ENCODE measurements at places on chromosomes 13 and 19.
A peak's percentile ranks its signal among the peaks of the same experiment; 100 is the strongest.

DNA sequence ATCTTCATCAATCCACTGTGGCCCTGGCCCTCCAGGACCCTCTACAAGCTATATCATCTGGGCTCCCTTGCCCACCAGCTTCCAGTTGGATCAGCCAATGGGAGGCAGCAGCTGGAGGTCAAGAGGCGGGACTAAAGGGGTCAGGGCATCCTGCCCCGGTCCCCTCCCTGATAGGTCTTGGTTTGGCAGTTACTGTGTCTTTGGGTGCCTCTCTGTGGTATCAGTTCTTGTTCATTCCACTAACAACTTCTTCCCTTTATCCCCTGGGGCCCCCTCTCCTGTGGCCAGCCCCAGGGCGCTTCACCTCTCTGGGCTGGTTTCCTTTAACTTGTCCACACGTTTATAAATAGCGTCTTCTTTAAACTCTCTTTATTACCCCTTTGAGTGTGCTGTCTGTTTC lies 83.6 kb downstream of the DCT start:
- no peak overlapping the region for H3K27ac ChIP-seq
- no peak for DNase-seq
- H3K4me1 ChIP-seq = no peaks in the 10 kb centered on the region
- H3K27me3 ChIP-seq = no peaks in the 10 kb centered on the region
- H3K36me3 ChIP-seq = no peaks in the 10 kb centered on the region

GRCh38 chr13:80841414-80841813 lies 500.5 kb upstream of the SPRY2 start:
- DNase-seq = no peak
- no peaks in the 10 kb centered on the region for H3K27me3 ChIP-seq
- H3K4me1 ChIP-seq = no peaks in the 10 kb centered on the region
- H3K4me3 ChIP-seq = no peak overlapping the region

- H3K36me3 ChIP-seq = no peaks in the 10 kb centered on the region
- peaks cover 13% of the 10 kb centered on the region for H3K4me1 ChIP-seq
- no peaks in the 10 kb centered on the region for H3K27me3 ChIP-seq
- DNase-seq = peak; percentile 87
- H3K4me3 ChIP-seq = no peak overlapping the region
- H3K27ac ChIP-seq = peak overlapping the region; percentile 83
Measured at GRCh38 chr13:110109910-110110309, 197.0 kb downstream of the COL4A1 start.

- H3K4me3 ChIP-seq = no peak overlapping the region
- no peak overlapping the region for H3K27ac ChIP-seq
Measured at GRCh38 chr13:97695684-97696083, 257.8 kb upstream of the IPO5 start.

- H3K27ac ChIP-seq = no peak within 1 kb of the TSS
- no peaks in the 10 kb centered on the region for H3K4me1 ChIP-seq
- no peak within 1 kb of the TSS for H3K4me3 ChIP-seq
Measured at GRCh38 chr19:56201973-56202372, at the start of gene ZSCAN5C. Gene ZSCAN5C (plus strand): TSS chr19:56202273. CDS start chr19:56205914, 3,641 bp downstream.

DNA sequence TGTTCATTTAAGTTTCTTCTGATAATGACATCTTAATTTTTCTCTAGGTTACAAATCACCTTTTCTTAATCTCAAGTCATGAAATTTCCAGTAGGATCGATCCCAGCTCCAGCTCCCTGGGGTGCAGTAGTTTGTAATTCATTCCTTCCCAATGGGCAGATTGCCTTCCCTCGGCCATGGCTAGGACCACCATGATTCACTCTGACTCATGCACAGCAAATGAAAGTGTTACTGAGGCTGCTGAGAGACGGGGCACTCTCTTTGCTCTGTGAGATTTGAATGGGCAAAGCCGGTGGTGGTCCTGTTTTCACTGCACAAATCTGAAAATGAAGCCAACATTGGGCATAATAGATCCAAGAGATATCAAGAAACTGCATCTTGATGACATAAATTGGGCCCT lies 202.8 kb upstream of the IRS2 start:
- no peaks in the 10 kb centered on the region for H3K27me3 ChIP-seq
- H3K27ac ChIP-seq = no peak overlapping the region
- no peak overlapping the region for H3K4me3 ChIP-seq
- no peaks in the 10 kb centered on the region for H3K36me3 ChIP-seq

DNA sequence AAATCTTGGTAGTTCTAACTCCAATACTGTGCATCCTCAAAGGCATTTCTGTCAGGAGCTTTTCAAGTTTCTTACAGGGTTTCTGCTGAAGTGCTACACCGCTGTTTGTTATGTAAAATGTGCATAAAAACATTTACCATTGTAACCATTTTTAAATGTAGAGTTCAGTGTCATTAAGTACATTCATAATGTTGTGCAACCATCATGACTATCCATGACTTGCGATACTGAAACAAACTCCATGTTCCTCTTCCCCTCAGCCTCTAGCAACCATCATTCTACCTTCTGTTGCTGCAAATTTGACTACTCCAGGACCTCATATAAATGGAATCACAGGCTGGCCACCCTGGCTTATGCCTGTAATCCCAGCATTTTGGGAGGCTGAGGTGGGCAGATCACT lies 14.4 kb upstream of the SLC25A42 start:
- no peaks in the 10 kb centered on the region for H3K27me3 ChIP-seq
- no peak overlapping the region for H3K27ac ChIP-seq
- H3K36me3 ChIP-seq = no peaks in the 10 kb centered on the region
- no peak for DNase-seq

DNA sequence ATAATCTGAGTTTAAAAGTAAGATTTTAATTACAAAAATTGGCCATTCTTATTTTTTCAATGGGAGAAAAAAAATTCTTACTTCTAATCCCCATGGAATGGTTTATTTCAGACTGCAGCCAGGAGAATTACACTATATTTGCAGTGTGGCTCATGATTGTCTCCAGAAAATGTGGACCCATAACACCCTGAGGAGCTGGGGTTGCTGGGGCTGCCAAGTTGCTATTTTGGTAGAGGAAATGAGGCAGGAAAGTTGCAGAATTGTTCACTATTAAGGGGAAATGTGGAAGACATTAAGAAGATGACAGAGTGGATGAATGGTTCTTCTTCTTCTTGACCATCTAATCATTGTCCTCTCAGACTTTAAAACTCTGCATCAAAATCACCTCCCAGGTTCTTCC lies 4.6 kb upstream of the SCEL start:
- H3K27ac ChIP-seq = no peak overlapping the region
- no peaks in the 10 kb centered on the region for H3K4me1 ChIP-seq
- H3K4me3 ChIP-seq = no peak overlapping the region
- no peaks in the 10 kb centered on the region for H3K36me3 ChIP-seq

GRCh38 chr19:12232961-12233360 lies 61.7 kb downstream of the ZNF44 start:
- no peak for DNase-seq
- H3K27me3 ChIP-seq = no peaks in the 10 kb centered on the region
- no peak overlapping the region for H3K4me3 ChIP-seq
- H3K27ac ChIP-seq = no peak overlapping the region

DNA sequence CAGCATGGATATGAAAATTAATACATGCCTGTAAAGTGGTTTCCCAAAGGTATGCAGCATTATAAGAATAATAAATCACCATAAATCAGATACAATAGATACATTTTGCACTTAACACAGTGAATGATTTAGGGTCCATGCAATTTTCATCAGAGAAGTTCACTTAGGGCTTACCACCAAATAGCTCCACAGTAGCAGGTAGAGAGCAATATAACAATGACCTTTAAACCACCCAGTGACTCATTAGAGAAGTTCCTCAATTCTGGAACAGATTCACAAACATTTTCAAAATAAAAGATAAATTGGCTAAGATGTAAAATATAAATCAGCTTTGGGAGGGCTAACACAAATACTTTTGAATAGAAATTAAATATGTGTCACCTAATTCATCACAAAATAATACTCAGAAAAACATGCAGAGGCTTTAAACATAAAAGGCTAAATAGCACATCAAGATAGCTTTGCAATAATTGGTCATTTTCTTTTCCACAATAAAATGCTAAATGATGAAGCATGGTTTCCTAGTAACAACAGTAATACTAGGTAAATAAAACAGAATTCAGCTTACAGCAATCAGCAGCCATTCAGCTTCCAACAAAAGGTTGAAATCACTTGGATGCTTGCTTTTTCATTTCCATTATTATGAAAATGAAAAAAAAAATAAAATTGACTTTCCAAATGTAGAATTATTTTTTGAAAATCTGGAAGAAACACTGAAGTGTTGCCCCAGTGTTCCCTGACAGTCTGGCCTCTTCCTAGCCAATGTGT lies 84.3 kb upstream of the NBEA start:
- H3K27ac ChIP-seq = no peak overlapping the region
- no peak for DNase-seq
- no peak overlapping the region for H3K4me3 ChIP-seq
- H3K27me3 ChIP-seq = no peaks in the 10 kb centered on the region

GRCh38 chr13:31946091-31946770 lies 85.3 kb upstream of the FRY start:
- H3K4me1 ChIP-seq = peaks cover 10% of the 10 kb centered on the region
- no peaks in the 10 kb centered on the region for H3K36me3 ChIP-seq
- H3K27ac ChIP-seq = peak overlapping the region; percentile 54

GRCh38 chr19:41324921-41325639 lies 15.1 kb downstream of the CCDC97 start:
- DNase-seq = peak; percentile 74
- H3K36me3 ChIP-seq = no peaks in the 10 kb centered on the region
- peak overlapping the region; percentile 53 for H3K4me3 ChIP-seq
- H3K27ac ChIP-seq = peak overlapping the region; percentile 72
- H3K27me3 ChIP-seq = no peaks in the 10 kb centered on the region

DNA sequence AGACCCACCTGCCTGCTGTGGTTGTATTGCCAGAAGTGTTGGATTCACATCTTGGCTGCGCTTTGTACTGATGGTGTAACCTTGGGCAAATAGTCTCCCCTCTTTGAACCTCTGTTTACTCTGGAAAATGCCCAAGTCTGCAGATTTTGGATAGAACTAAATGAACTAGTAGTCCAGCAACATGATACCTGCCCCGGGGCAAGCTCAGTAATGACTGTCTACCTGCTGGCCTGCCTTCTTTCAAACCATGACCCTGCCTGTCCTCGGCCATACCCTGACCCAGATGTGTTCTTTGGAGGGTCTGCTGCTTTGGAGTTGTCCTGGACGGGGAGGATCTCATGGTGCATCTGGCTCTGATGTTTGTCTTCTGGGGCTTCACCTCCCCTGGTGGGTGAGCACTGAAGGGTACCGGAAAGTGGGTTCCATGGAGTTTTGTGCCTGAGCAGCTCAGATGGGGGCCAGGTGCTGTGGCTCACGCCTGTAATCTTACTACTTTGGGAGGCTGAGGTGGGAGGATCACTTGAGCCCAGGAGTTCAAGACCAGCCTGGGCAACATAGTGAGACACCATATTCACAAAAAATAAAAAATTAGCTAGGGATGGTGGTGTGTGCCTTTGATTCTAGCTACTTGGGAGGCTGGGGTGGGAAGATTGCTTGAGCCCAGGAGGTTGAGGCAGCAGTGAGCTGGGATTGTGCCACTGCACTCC lies 59.5 kb downstream of the TNFRSF19 start:
- no peaks in the 10 kb centered on the region for H3K4me1 ChIP-seq
- H3K36me3 ChIP-seq = no peaks in the 10 kb centered on the region
- no peak overlapping the region for H3K27ac ChIP-seq
- no peak overlapping the region for H3K4me3 ChIP-seq
- H3K27me3 ChIP-seq = no peaks in the 10 kb centered on the region

GRCh38 chr13:66958611-66959010 lies 271.5 kb downstream of the PCDH9 start:
- no peaks in the 10 kb centered on the region for H3K27me3 ChIP-seq
- no peaks in the 10 kb centered on the region for H3K4me1 ChIP-seq
- H3K36me3 ChIP-seq = no peaks in the 10 kb centered on the region
- no peak overlapping the region for H3K4me3 ChIP-seq
- H3K27ac ChIP-seq = no peak overlapping the region

- H3K4me1 ChIP-seq = no peaks in the 10 kb centered on the region
- H3K27ac ChIP-seq = no peak overlapping the region
- no peak overlapping the region for H3K4me3 ChIP-seq
- no peak for DNase-seq
- H3K36me3 ChIP-seq = no peaks in the 10 kb centered on the region
Measured at GRCh38 chr13:27053902-27054595, 117.6 kb downstream of the USP12 start.

DNA sequence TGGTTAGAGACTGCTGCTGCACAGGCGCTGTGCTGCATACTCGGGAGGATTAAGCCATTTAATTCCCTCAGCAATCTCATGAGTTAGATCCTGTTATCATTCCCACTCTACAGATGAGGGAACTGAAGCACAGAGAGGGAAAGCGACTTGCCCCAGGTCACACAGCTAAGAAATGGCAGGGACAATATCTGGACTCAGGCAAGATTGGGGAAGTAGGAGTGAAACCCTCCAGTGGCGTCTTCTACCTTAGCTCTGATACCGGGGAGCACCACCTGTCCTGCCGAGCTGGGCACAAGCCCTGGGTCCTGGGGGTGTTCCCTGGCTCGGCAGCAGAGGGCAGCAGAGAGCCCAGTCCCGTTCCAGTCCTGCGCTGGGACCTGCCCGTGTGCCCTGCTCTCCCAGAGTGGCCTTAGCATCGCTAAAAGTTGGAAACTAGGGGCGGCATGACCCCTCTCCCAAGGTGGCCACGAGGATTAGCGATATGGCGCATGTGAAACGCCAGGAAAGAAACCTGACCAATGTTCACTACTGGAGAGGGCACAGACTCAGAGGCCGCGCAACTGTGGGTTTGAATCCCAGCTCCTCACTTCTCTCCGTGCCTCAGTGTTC lies 20.5 kb downstream of the CYTH2 start:
- no peak overlapping the region for H3K4me3 ChIP-seq
- no peaks in the 10 kb centered on the region for H3K36me3 ChIP-seq
- peak; percentile 76 for DNase-seq
- peaks cover 8% of the 10 kb centered on the region for H3K4me1 ChIP-seq
- H3K27ac ChIP-seq = no peak overlapping the region

GRCh38 chr13:99948907-99949678 lies 22.5 kb downstream of the ZIC5 start:
- H3K4me3 ChIP-seq = no peak overlapping the region
- no peak overlapping the region for H3K27ac ChIP-seq
- no peak for DNase-seq

DNA sequence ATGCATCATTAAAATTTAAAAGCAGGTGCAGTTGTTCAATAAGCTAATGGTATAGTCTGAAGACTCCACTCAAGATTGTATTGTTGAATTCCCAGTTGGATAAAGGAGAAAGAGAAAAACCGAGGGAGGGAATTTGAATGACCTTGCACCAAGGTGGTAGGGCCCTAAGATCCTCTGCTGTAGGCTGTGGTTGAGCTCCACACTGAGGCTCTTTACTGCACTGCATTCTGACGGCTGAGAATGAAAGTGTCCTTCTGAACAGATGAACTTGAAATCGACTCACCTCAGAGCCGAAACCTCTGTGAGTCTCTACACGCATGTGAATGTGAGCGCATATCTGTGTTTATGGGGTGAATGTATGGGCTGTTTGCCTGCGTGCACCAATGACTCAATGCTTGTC lies 388.9 kb upstream of the DACH1 start:
- no peak overlapping the region for H3K4me3 ChIP-seq
- DNase-seq = no peak
- H3K27me3 ChIP-seq = no peaks in the 10 kb centered on the region
- no peaks in the 10 kb centered on the region for H3K4me1 ChIP-seq
- no peak overlapping the region for H3K27ac ChIP-seq

GRCh38 chr19:53076984-53077383 lies 26.2 kb downstream of the ZNF160 start:
- H3K4me1 ChIP-seq = peaks cover 2% of the 10 kb centered on the region
- no peaks in the 10 kb centered on the region for H3K27me3 ChIP-seq
- no peak overlapping the region for H3K4me3 ChIP-seq
